Psoas muscle (tissue), 8 donors: ENCODE measurements at places on chromosomes 5 and 9. TPM values are rescaled to one million over a fixed set of nuclear protein-coding genes. Genes with fewer than 3 reads are reported as not detected.

CD74 gene
- 299 TPM for total RNA-seq

GRCh38 chr5:53288511-53288910, 179.0 kb upstream of the MOCS2 start:
- DNase-seq = no peak

DNA sequence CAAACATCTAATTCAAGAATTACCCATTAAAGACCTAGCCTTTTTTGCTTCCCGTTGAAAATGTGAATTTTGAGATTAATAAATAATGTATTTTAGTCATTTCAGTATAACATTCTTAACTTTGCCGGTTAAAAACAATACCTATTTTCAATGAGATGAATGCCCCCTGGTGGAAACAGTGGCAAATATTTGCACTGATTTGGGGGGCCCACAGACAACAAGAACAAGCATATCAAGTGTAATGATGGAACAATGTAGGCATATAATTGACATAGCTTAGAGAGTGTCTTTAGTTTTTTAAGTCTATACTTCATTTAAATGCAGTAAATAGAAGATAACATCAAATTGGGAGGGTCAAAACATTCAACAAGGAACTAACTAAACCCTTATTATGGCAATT, 111.9 kb downstream of the NTRK2 start:
- DNase-seq = no peak

DNA sequence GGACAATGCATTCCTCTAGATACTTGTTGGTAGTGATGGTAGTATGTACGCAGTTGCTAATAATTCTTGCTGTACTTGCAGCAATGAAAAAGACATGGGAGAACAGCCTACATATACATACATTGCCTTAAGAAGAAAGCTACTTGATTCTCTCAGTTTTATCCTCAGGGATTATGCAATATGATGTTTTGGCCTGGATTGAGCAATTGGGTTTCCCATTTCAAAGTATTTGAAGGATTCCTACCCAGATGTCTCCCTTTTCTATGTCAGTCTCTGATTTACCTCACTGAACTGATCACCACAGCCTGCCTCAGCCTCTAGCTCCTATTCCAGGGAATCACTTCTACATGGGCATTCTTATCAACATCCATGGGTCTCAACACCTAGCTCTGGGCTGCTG, 210.1 kb upstream of the CDH10 start:
- no peak for DNase-seq

PCDHB16 gene
- 0.63 TPM for total RNA-seq

IFNA13 gene
- total RNA-seq = not detected

DNA sequence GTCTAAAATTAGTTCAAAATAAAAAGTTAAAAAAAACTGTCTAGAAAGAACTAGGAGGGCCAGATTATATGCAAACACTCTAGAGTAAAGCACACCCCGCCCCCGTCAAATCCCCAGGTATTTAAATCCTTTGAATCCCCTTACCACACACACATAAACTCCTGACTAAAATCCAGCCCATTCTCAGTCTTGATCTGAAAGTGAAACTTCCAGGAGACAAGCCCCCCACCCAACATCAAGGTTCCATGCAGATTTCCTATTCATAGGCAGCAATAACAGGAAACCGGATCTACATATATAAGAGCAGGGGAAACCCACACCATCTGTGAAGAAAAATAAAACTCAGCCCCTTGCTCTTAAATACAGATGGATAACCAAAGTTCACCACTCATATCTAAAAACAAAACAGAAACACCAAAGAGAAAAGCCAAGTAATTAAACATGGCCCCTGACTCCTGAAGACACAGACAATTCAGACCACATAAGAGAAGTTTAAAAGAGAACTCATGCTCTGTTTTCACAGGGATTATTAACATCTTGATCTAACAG, 42.3 kb downstream of the MARCHF3 start:
- DNase-seq = no peak
